Endothelial cell of umbilical vein (primary cell): ENCODE measurements at places on chromosomes 5 and 9. TPM values are rescaled to one million over a fixed set of nuclear protein-coding genes. Genes with fewer than 3 reads are reported as not detected.

SH2D3C gene
- 173 and 218 TPM in 2 replicates for polyA plus RNA-seq

OTP gene
- polyA plus RNA-seq, result not detected in 2 replicates

CER1 gene
- 0.06 TPM in 1 of 2 replicates, not detected in the other for polyA plus RNA-seq

GRCh38 chr9:130901498-130902203 is 5.0 kb upstream of the QRFP start:
- peaks cover 2% of the 10 kb centered on the region for H3K27me3 ChIP-seq
- H3K4me3 ChIP-seq, result no peak overlapping the region
- DNase-seq, result no peak
- H3K27ac ChIP-seq, result no peak overlapping the region
- H3K36me3 ChIP-seq, result no peaks in the 10 kb centered on the region

DNA sequence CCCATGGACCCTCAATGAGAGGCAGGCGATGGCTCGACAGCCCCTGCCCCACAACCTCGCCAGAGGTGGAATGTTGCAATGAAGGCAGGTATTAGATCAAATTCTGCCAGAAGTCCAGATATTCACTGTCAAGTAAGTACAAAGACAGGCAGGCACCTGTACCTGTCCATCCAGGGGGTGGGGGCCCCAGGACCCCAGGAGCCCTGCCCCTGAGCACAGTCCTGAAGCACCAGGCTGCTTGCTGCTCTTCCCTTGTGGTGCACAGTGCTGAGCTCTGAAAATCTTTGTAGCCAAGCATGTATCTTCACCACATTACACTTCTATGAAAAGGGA is 26.2 kb upstream of the HMCN2 start:
- H3K4me1 ChIP-seq, result peaks cover 7% of the 10 kb centered on the region
- H3K4me3 ChIP-seq, result no peak overlapping the region
- H3K36me3 ChIP-seq, result no peaks in the 10 kb centered on the region
- H3K27ac ChIP-seq, result no peak overlapping the region
- no peaks in the 10 kb centered on the region for H3K27me3 ChIP-seq
- DNase-seq, result no peak

- H3K4me3 ChIP-seq, result peak overlapping the region; percentile 98
- DNase-seq, result peak; percentile 88
- H3K4me1 ChIP-seq, result peaks cover 25% of the 10 kb centered on the region
- H3K27me3 ChIP-seq, result no peaks in the 10 kb centered on the region
Observed at GRCh38 chr9:95508968-95509850, 7.6 kb downstream of the PTCH1 start.

DNA sequence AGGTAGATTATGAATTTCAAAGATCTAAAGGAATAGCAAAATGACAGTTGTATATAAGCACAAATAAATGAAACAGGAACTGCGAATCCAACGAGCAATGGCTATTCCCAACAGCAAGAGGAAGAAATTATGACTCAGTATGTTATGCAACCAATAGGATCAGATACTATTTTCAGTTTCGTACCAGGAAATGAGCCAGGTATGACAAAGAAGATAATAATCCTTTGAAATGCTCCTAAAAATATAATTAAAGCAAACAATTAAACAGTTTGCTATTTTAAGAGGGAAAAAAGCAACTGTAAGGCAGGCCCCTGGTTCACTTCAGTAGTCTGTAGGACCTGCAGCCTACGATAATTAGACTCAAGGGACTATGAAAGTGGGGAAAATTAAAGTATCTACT is 58.9 kb downstream of the AUH start:
- peak; percentile 76 for DNase-seq
- H3K27ac ChIP-seq, result peak overlapping the region; percentile 69
- H3K4me3 ChIP-seq, result no peak overlapping the region
- peaks cover 9% of the 10 kb centered on the region for H3K4me1 ChIP-seq
- no peaks in the 10 kb centered on the region for H3K36me3 ChIP-seq

DNA sequence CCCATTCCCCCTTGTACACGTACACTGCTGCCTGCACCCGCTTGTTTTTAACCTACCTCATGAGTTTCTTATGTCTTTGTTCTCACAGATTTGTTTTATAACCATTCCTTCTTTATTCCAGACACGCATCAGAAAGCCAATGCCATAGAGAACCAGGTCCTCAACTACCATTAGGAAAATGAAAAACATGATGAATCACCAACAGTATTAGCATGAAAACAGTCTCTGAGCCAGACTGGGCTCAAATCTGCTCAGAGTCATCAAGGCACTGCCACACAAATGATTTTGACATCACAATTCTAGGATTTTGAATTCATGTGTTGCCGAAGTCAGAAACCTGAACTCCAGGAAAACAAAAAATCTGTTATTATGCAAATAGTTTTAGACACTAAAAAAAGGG is 394.1 kb upstream of the GRIA1 start:
- no peaks in the 10 kb centered on the region for H3K36me3 ChIP-seq
- H3K4me1 ChIP-seq, result no peaks in the 10 kb centered on the region
- no peak for DNase-seq
- no peak overlapping the region for H3K4me3 ChIP-seq
- H3K27me3 ChIP-seq, result no peaks in the 10 kb centered on the region
- no peak overlapping the region for H3K27ac ChIP-seq

- no peak overlapping the region for H3K4me3 ChIP-seq
- no peaks in the 10 kb centered on the region for H3K4me1 ChIP-seq
- H3K36me3 ChIP-seq, result no peaks in the 10 kb centered on the region
- DNase-seq, result no peak
- H3K27ac ChIP-seq, result no peak overlapping the region
Observed at GRCh38 chr9:15136646-15137045, 170.4 kb downstream of the TTC39B start.

DNA sequence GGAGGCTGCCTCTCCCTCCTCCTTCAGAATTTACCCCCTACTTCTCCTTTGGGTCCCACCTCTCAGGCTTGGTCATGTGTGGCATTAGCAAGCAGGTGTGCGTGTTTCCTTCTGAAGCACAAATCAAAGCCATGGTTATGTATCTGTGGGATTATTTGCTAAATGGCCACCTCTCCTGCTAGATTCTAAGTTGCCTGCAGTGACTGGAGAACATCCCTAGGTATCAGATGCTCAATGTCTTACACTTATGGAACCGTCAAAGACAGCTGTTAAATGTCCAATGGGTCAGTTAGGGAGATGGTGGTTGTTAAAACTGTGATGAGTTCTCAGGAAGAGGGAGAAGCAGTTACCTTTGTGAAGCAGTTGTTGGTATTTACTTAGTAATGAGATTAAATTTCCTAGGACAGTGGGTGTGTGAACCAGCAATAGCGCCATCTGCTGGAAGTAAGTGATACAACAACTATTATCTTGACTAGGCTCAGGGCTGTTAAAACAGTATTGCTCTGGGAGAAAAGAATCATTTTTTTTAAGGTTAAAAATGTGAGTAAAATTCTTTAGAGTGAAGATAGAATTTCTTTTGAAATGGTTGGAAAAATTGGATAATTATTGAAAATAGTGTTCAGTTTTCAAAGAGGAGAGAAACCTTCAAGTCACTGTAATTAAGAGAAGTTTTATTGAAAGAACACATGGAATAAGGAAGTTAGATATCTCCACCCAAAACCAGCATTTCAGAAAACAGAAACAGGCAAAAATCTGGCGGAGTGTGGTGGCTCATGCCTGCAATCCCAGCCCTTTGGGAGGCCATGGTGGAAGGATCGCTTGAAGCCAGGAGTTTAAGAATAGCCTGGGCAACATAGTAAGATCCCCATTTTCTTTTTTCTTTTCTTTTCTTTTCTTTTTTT is 71.3 kb downstream of the TMC1 start:
- H3K27ac ChIP-seq, result no peak overlapping the region
- no peaks in the 10 kb centered on the region for H3K27me3 ChIP-seq
- peak; percentile 79 for DNase-seq
- H3K4me3 ChIP-seq, result no peak overlapping the region

GRCh38 chr5:157865781-157866180 is 6.8 kb upstream of the CLINT1 start:
- H3K4me3 ChIP-seq, result no peak overlapping the region
- DNase-seq, result no peak
- H3K27me3 ChIP-seq, result no peaks in the 10 kb centered on the region
- H3K4me1 ChIP-seq, result peaks cover 10% of the 10 kb centered on the region

DNA sequence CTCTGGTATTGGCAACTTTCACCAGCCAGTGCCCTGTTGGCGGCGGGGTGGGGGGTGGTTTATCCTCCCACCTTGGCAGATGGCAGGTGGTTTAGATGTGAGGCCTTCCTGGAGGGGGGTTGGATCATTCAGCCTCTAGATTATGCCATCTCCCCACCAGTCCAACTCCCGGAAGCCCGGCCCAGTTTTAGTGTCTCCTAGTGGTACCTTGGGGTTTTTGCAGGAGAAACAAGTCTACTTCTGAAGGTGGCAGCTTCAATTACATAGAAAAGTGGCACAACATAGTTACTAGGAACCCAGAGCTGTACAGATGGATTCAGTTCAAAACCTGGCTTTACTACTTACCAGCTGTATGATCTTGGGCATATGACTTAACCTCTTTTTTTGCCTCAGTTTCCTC is 11.3 kb downstream of the PRLR start:
- no peak overlapping the region for H3K4me3 ChIP-seq
- DNase-seq, result no peak
- H3K36me3 ChIP-seq, result no peaks in the 10 kb centered on the region
- H3K27ac ChIP-seq, result no peak overlapping the region

DNA sequence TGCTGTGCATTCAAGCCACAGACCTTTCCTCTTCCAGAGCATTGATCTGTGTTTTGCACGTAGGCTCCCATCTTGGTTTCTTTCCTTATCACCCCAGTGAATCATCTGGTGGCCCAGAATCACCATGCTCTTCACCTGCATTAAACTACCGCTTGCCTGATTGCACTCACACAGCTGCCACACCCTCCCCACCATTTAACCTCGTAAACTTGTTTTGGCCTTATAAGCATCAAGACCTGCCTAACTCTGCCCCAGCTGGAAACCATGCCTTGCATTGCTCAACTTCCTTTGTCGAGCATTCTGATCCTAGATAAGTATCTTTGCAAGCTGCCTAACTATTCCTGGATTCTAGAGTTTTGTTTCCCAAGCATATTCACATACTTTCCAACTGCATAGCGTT is 369.6 kb upstream of the SEMA6A start:
- H3K27me3 ChIP-seq, result no peaks in the 10 kb centered on the region
- no peak overlapping the region for H3K4me3 ChIP-seq
- H3K27ac ChIP-seq, result no peak overlapping the region
- H3K36me3 ChIP-seq, result no peaks in the 10 kb centered on the region

GRCh38 chr9:112601636-112602035 is 115.0 kb downstream of the KIAA1958 start:
- H3K36me3 ChIP-seq, result no peaks in the 10 kb centered on the region
- no peak for DNase-seq
- H3K4me3 ChIP-seq, result no peak overlapping the region
- no peaks in the 10 kb centered on the region for H3K27me3 ChIP-seq

GRCh38 chr9:78644359-78644758 is 347.4 kb downstream of the PSAT1 start:
- no peak for DNase-seq
- H3K4me3 ChIP-seq, result no peak overlapping the region
- no peaks in the 10 kb centered on the region for H3K36me3 ChIP-seq

DNA sequence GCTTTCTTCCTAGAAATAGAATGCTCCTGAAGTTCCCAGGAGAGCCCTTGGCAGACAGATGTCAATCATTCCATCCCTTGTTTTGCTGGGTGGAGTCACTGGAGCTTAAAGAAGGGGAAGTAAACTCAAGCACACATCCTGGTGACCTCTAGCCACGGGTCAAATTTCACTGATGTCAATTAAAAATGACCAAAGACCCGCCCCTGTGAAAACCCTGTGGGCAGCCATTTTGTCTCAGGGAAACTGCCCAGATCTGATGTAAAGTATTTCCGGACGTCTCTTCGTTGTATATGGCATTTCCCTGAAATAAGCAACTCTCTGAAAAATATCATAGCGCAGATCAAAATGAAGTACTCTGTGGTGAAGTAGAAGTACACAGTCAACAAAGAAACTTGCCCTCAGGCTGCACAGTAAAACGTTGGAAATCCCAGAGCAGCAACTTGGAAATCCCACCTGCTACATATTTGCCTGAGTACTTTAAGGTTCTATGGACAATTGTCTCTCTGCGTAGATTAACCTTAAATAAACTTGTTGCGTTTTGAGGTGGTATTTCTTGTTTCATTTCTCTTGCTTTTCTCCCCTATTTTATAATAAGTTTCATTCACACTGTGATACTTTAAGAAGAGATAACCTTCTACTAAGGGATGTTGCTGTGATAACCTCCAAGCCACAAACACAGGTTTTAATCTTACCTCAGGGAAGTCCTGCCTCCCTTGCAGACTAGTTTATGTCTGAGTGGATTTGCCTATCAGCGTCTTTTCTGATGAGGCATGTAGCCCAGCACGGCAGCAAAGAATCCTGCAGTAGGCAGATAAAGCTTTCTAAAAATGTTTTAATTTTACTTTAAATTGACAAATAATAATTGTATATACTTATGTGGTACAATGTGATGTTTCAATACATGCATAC is 60.9 kb upstream of the PIP5K1B start:
- no peak overlapping the region for H3K27ac ChIP-seq
- no peaks in the 10 kb centered on the region for H3K36me3 ChIP-seq
- H3K27me3 ChIP-seq, result no peaks in the 10 kb centered on the region
- no peaks in the 10 kb centered on the region for H3K4me1 ChIP-seq

GRCh38 chr5:54589786-54590185 is 72.2 kb downstream of the SNX18 start:
- H3K4me1 ChIP-seq, result no peaks in the 10 kb centered on the region
- no peaks in the 10 kb centered on the region for H3K27me3 ChIP-seq
